ENCODE measurements at places on chromosomes 16 and 17.

DNA sequence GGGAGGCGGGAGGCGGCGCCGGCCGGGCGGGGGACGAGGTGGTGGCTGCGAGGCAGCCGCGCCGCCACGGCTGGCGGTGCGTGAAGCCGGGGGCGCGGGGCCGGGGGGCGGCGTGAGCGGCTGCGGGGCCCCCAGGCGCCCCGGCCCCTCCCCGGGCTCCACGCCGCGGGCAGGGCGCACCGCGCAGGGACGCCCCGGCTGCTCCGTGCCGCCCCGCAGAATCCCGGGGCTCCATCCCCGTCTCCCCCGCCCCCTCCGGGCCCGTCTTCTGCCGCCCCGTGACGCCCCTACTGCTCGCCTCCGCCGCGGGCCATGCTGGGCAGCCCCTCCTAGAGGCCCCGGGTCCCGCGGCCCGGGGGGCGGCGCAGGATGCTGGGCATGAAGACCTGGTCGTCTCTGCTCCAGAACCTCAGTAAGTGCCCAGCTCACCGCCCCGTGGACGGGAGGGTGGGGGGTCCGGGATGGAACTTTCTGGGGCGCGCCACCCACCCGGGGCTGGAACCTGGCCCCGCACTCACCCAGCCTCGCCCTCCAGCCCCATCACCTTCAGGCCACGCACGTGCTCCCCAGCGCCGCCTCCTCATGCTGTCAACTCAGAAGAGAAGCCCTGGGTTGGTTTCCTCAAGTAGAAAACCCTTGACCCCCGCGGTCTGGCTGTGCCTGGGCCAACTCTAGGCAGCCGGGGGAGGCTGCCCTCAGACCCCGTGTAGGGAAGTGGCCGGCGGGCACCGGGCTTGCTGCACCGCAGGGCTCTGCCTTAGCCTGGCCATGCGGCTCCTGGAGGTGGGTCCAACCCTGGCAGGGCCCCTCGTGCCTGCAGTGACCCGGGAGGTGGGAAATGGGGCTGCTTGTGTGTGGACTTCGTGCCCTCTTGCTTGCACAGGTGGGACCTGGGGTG lies 150.2 kb upstream of the GSE1 start:
- no peak for DNase-seq

DNA sequence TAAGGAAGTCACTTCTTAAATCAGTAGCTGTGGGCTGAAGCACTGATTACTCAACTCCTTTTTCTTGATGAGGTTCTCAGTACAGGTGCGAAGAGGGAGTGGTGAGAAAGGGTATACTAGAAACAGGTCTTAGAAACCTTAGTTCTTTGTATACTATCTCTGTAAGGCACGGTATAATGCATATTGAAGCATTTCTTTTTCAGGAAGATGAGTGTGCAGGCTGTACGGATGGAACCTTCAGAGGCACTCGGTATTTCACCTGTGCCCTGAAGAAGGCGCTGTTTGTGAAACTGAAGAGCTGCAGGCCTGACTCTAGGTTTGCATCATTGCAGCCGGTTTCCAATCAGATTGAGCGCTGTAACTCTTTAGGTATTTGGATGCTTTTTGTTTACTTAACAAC lies 39.2 kb downstream of the CYLD start:
- DNase-seq: no peak

- DNase-seq: no peak
Observed at GRCh38 chr17:13403982-13404946, 197.5 kb downstream of the HS3ST3A1 start.

- DNase-seq: no peak
Observed at GRCh38 chr17:17950806-17951205, 21.4 kb downstream of the TOM1L2 start.

DNA sequence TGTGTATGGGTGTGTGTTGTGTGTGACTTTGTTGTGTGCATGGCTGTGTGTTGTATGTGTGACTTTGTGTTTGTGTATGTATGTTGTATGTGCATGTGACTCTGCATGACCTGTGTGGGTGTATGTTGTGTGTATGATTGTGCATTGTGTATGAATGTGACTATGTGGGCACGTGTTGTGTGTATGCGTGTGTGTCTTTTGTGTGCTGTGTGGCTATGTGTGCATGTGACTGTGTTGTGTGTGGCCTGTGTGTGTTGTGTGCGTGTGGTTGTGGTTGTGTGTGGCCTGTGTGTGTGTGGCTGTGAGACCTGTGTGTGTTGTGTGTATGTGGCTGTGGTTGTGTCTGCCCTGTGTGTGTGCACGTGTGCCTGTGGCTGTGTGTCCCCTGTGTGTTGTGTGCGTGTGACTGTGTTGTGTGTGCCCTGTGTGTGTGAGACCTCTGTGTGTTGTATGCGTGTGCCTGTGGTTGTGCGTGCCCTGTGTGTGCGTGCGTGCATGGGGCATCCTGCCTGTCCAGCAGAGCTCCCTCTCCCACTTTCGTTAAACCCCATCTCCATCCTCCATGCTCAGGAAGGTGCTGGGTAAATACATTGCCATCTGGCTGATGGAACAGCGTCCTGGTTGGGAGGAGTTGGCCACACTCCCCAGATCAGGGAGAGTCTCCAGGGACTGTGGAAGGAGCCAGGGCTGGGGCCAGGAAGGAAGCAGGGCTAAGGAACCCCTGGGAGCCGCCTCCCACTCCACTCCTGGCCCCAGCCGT lies 90.1 kb upstream of the GSE1 start:
- DNase-seq: no peak

GRCh38 chr17:47315451-47316266 lies 8.1 kb upstream of the EFCAB13 start:
- DNase-seq: no peak

GRCh38 chr16:12611916-12612597 lies 191.6 kb downstream of the CPPED1 start:
- DNase-seq: no peak

- no peak for DNase-seq
Observed at GRCh38 chr16:15699819-15700218, 49.8 kb downstream of the NDE1 start.

GRCh38 chr17:17164676-17165075 lies 41.5 kb downstream of the PLD6 start:
- no peak for DNase-seq
